ENCODE measurements at places on chromosomes 16 and 17.

- no peak for DNase-seq
These were observed 241.8 kb upstream of the SOX9 start for GRCh38 chr17:71878998-71879397.

- DNase-seq, result no peak
These were observed 41.1 kb downstream of the SRL start for GRCh38 chr16:4200781-4201137.

DNA sequence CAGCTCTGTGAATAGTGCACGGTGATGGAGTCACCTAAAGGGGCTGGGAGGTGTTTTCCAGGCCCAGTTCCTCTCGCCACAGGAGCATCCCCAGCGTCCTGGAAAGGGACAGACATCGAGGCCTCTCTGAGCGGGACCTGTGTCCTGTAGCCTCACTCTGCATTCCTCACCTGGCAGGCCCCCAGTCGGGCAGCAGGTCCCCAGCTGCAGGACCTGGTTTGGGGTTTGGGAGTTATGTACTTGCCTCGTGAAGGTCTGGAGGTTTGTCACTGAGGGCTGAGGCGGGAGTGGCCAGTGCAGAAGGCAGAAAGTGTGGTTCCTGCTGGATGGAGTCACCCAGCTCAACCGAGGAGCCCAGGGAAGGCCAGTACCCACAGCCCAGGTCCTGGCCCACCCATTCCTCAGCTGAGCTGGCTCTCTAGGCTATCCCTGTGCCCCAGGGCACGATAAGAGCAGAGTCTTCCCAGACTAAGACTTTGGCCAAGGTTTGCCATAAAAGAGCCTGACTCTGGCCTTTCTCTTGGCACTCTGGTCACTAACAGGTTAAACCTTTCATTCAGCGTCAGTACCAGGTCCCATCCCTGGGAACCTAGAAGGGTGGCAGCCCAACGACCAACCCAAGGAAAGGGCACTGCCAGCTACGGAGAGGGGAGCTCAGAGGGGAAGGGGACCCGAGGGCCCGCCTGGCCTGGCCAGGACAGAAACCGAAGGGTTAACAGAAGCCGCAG, 24.4 kb downstream of the TBX4 start:
- DNase-seq, result no peak

DNA sequence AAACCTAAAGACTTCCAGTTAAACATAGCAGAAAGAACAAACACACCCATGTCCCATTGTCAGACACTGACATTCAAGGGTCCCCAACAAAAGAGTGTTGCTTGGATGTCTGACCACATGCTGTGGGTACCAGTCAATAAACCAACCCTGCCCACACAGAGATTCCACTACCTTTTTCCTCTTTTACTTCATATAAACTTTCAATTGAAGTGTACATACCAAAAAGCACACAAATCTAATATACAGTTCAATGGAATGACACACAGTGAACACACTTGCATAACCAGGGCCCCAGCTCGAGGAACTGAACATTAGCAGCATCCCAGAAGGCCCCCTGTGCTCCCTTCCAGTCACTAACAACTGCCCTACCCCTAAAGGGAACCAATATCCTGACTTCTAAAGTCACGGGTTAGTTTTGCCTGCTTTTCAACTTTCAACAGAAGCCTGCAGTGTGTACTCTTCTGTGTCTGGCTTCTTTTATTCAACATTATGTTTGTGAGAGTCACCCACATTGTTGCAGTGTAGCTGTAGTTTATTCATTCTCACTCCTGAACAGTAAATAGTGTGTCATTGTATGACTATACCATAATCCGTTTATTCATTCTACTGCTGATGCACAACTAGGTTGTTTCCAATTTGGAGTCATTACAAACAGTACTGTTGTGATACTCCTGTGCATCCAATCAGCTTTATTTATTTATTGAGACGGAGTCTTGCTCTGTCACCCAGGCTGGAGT, 18.0 kb downstream of the CFDP1 start:
- DNase-seq, result no peak

GRCh38 chr16:2982402-2982801, 2.2 kb upstream of the PKMYT1 start:
- no peak for DNase-seq

- no peak for DNase-seq
These were observed 685 bp downstream of the FASN start for GRCh38 chr17:82097184-82097918.

DNA sequence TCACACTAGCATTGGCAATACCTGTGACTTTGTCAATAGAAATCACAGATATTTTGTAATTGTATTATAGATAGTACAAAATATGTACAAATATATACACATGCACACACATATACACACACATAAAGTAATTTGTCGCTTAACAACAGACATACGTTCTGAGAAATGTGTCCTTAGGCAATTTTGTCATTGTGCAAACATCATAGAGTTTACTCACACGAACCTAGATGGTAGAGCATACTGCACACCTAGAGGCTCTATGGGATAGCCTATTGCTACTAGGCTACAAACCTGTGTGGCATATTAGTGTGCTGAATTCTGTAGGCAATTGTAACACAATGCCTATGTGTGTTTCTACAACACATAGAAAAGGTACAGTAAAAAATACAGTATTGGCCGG, 11.0 kb downstream of the UNC119 start:
- DNase-seq, result no peak

DNA sequence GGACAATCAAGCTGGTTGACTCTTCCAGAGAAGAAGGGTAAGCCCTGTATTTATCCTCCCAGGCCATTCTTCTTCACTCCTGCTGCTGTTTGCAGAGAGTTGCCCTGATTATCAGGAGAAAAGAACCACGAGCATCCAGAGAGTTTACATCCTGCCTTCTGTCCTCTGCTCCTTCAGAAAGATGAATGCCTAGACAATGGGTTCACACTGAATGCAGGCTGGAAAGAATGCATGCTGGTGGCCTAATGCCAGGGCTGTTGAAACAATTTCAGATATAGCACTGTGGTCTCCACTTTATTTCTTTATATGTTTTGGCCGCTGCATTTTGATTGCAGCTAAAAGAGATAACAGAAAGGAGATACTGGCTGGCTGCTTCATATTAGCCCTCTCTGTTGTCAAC, 21.2 kb upstream of the HAS3 start:
- no peak for DNase-seq

- DNase-seq, result no peak
These were observed 9.3 kb downstream of the UQCRC2 start for GRCh38 chr16:21962475-21962874.

GRCh38 chr17:36680701-36681202, 79.4 kb downstream of the MRM1 start:
- no peak for DNase-seq

DNA sequence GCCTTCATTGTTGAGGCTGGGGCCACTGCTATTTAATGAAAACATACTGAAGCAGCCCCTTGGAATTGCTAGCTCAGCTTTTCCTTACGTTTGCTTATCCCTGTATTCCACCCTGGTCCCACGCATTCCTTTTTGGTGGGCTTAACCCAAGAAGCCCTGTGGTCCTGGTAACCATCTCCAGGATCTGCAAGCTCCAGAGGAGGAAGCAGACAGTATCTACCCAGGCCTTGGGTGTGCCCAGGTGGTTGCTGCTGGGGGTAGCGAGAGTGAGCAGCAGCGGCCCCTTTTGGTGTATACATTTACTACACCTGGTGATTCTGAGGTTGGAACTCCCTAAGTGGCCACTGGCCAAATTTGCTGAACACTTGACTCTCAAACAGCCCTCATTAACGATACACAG, 97.7 kb downstream of the CBLN1 start:
- DNase-seq, result peak; percentile 68

DNA sequence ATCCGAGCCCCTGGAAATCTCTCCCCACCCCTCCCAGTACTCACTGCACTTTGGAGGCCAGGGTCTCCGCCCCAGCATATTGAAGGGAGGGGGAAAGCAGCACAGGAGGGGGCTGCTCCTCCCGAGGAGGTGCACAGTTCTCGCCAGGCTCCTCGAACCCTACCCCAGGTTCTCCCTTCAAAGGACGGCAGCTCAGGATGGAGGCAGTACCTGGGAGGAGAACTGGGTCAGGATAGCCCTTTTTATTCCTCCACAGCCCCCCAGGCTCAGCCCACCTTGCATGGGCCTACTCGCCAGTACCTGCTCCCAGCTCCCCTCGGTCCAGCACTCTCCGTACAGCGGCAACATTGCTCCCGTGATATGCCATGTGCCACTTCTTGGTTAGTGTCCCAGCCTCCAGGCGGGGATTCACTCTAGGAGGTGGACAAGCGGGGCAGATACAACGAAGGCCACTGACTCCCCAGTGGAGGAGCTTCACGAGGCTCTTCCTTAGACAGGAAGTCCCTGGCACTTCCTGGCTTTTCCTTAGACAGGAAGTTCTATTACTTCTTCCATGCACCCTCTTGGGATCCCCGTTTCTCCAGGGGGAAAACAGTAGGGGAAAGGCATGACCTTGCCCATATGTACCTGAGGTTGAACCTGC, 2.1 kb upstream of the GPS2 start:
- no peak for DNase-seq

GRCh38 chr17:31586946-31587345, 195.5 kb downstream of the RAB11FIP4 start:
- no peak for DNase-seq

DNA sequence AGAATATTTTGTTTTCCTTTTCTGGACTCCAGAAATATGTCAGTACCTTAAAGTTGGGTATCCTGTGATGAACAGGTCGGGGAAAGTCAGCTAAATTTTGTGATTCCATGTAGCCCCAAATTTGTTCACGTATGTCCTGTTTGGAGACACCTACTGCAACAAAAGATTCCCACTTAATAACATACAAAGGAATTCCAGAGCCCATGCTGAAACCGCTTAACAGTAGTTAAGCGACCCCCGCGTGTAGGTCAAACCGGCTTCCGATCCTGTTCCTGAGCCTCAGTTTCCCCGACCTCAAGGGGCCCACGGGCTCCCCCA, 477 bp downstream of the MTHFSD start:
- no peak for DNase-seq

GRCh38 chr17:2084036-2084765, 29.3 kb downstream of the HIC1 start:
- DNase-seq, result no peak

Data from NCI-H1105 treated with DMSO at 0.1 percent for 48 hours (cell line).